ENCODE measurements at places on chromosomes 12 and 14.

GRCh38 chr12:107441665-107442300 lies 243.8 kb upstream of the PWP1 start:
- no peak for DNase-seq

DNA sequence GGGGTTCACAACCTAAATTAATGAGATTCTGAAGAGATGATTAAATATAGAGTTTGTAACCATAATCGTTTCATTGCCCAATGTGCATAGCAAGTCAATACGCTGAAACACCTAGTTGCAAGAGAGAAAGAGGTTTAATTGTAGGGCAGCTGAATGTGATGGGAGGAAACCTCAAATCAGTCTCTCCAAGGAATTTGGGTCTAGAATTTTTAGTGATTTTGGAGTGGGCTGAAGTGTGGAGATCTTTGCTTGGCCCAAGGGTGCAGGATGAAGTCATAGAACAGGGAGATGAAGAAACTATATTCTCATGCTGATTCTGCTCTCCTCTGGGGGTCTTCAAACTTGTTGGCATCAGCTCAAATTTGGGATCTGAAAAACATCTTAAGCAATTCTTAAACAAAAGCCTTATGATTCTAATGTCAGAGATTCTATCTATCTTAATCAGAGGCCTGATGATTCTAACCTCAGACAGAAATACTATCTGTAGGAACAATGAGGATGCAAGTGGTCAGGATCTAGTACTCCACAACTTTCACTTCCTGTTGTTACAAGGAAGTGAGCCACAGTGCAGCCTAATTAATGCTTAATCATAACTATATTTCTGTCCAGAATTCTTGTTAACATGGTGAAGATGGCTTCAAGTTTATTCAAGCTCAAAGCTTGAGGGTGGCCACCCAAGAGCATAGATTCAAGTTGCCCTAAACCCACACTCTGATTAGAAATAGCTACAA lies 80.2 kb upstream of the FUT8 start:
- no peak for DNase-seq

- DNase-seq: peak; percentile 37
These were observed 9.8 kb downstream of the CTDSP2 start for GRCh38 chr12:57836442-57837375.

DNA sequence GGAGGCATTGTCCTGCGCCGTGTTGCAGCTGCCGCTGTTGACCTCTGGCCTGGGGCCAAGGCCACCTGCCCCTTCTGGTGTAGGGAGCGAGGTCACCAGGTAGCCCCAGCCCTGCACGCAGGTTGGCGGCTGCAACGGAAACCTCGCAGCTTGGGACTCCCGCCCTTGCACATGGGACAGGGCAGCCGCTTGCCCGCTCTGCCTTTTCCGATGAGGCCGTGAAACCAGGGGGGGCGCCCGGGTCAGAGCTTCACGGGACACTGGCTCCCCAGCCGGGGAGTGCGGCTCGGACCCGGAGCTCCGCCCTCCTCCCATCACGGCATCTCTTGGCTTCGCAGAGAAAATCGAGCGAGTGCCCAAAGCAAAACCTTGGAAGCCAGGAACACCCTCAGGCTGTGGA lies 25.4 kb downstream of the DNAH10 start:
- no peak for DNase-seq

- no peak for DNase-seq
These were observed 102.0 kb downstream of the EGLN3 start for GRCh38 chr14:33848706-33849454.

DNA sequence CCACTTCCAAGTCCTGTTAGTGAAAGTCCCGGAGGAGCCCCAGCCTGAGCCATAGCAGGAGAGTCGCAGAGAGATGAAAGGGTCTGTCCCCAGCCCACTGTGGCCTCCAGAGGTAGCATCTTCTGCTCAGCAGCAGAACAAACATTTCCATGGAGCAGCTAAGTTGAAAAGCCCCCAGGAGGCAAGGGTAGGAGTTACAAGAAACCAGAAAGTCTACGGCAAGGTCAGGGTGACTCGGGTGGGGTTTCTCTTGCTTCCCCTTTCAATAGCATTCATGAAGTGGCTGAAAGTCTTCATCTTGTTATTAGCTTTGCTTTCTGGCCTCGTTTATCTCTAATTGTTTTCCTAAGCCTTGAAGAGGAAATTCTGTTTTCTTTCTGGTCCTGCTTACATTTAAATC lies 151.2 kb upstream of the DIO3 start:
- no peak for DNase-seq
